ENCODE measurements at places on chromosomes 1 and 21. TPM values are rescaled to one million over a fixed set of nuclear protein-coding genes. Genes with fewer than 3 reads are reported as not detected.
A peak's percentile ranks its signal among the peaks of the same experiment; 100 is the strongest.

DNA sequence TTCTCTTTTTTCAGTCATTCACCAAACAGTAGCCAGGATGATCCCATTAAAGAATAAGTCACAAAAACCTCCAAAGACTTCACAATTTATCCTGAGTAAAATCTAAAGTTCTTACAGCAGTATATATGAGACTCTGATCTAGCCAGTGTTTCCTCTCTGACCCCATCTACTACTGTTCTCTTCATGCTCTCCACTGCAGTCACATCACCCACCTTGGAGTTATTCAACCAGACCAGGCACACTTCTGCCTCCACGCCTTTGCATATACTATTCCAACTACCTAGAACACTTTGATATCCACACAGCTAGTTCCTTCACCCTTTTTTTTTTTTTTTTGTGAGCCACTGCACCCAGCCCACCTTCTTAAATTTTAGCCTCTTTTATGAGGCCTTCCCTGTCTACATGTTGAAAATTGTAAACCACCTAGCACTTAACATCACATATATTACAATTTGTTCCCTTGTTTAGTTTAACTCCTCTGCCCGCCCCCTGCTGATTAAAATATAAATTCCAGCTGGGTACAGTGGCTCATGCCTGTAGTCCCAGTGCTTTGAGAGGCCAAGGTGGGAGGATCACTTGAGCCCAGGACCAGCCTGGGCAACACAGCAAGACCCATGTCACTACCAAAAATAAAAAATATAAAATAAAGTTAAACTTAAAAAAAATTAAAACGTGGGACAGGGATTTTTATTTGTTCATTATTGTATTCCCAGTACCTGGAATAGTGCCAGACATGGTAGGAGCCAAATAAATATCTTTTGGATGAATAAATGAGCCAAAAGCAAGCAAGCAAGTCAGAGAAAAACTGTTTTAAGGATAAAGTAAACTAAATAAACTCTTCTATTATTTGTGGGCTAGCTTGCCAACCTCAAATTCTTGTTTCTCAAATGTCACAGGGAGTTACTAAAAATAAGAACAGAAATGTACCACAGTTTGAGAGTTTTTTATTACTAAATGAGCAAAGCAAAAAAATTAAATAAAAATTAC is 35.2 kb upstream of the MUTYH start:
- no peak for DNase-seq
- no peaks in the 10 kb centered on the region for H3K27me3 ChIP-seq
- H3K4me1 ChIP-seq = peaks cover 14% of the 10 kb centered on the region
- no peak overlapping the region for H3K4me3 ChIP-seq
- peak overlapping the region; percentile 61 for H3K27ac ChIP-seq

DNA sequence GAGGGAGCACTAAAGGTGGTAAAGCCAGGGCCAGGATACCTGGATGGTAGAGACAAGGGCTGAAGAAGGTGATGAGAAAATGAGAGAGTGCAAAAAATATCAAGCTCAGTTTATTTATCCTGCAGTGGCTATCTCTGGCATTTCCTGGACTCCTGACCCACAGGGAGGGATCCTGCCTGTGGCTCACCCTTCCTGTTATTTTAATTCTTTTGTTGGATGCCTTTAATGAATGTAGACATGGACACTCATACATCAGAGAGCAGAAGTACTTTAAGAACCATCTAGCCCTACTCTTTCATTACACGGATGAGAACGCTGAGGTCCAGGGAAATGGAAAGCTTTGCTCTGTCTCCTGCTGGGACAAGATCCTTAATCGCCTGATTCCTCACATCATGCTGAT is 20.6 kb downstream of the JUN start:
- no peak for DNase-seq
- no peak overlapping the region for H3K4me3 ChIP-seq
- no peak overlapping the region for H3K27ac ChIP-seq
- H3K4me1 ChIP-seq = no peaks in the 10 kb centered on the region
- H3K36me3 ChIP-seq = no peaks in the 10 kb centered on the region

GRCh38 chr1:21524686-21525339 is 15.6 kb downstream of the ALPL start:
- DNase-seq = no peak
- no peak overlapping the region for H3K27ac ChIP-seq
- H3K27me3 ChIP-seq = no peaks in the 10 kb centered on the region

The ANGPTL3 gene
- total RNA-seq = not detected

The GJC2 gene
- 4.2 TPM for total RNA-seq

Measured in testis (tissue), 5 donors.